GM23338 (cell line): ENCODE measurements at places on chromosomes 6 and 20.

- no peak for DNase-seq
Measured at GRCh38 chr20:59752704-59753460, 148.5 kb downstream of the PHACTR3 start.

DNA sequence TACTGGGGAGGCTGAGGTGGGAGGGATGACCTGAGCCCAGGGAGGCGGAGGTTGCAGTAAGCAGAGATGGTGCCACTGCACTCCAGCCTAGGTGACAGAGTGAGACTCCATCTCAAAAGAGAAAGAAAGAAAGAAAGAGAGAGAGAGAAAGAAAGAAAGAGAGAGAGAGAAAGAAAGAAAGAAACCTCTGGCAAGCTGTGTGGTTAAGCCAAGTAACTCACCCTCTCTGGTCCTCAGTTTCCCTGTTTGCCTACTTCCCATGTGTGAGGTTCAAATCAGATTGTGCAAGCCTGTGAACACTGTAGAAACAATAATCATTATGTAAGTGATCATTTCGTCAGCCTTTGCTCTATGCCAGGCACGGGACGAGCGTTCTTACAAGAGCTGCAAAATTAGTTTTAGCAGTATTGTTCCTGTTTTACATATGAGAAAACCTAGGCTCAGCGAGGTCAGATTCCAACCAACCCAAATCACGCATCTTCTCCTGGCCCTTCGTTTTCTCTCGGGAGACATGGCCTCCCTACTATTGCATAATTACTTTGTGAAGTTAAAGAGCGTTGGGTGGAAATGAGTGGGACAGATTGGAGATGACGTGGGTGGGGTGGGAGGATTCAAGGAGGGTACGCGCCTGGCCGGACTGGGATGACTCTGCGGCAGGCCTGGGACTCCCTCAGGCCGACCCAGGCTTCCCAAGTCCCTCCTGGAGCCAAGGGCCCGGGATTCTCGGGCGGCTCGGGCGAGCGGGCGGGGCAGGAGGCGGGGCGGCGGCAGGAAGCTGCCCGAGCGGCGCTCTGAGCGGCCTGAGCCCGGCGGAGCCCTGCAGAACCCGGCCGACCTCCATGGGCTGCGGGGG lies at the start of gene SNX21:
Gene SNX21 (plus strand): TSS at position 770 of the 853 bp plus-strand sequence. CDS start 121 bp downstream, outside the sequence.
- DNase-seq, result peak; percentile 93

GRCh38 chr20:33526769-33527168 lies 36.9 kb downstream of the CBFA2T2 start:
- no peak for DNase-seq

- DNase-seq, result no peak
Measured at GRCh38 chr6:163391985-163392384, 22.5 kb upstream of the QKI start.

DNA sequence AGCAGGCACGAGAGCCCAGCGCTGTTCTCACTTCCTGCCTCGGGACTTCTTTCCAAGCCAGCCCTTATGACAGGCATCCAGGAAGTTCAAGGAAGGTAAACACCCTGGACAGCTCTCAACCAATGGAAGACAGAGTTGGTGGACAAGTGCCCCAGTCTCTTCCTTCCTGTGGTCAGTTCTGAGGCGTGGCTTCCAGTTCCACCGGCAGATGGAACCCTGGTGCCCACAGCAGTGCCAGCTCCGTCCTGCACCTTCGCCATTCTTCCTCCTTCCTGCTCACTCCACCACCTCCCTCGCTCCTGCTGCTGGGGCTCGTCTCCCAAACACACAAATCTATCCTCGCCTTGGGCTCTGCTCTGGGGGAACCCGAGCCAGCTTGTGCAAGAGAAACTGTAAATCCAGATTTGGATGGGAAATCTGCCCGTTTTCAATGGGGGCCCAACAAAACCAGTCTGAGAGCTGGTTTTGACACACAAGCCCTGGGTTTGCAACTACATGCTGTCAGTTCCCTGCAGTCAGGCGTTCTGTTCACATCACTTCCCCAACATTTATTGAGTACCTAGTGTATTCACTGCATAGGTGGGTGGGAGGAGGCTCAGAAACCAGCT lies 162.7 kb downstream of the GRM4 start:
- no peak for DNase-seq

- peak; percentile 30 for DNase-seq
Measured at GRCh38 chr6:147131532-147132128, 72.6 kb upstream of the STXBP5 start.

- no peak for DNase-seq
Measured at GRCh38 chr20:46619445-46619844, 31.8 kb downstream of the SLC13A3 start.
